ENCODE measurements at places on chromosomes 1 and 21.

DNA sequence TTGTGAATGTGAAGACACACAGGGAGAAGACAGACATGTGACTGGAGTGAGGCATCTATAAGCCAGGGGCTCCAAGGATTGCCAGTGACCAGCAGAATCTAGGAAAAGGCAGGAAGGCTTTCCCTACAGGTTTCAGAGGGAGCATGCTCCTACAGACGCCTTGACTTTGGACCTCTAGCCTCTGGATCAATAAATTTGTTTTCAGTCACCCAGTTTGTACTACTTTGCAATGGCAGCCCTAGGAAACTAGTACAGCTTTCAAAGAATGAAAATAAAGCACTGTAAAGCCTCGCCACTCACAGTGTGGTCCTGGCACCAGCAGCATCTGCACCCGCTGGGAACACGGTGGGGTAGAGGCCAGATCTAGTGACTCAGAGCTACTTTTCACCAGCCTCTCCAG lies 510.0 kb downstream of the LTN1 start:
- no peak for DNase-seq

DNA sequence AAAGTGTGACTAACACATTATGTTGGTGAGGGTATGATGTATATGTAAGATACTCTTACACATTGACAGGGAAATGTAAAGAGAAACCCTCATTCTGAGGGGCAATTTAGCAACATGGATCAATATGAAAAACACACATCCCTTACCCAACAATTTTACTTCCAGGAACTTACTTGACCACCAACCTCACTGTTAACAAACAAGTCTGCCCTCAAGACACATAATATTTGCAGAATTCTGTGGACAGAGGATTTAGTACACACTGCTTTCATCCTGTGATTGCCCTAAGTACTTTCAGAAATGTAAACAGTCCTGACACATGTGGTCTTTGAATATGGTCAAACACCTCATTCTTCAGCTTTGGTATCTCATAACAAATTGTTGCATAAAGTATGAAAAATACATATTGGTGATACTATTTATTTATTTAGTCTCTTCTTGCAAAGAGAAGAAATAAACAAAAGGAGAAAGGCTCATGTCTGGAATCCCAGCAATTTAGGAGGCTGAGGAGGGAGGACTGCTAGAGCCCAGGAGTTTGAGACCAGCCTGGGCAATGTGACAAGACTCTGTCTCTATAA lies 6.9 kb downstream of the USP48 start:
- DNase-seq, result no peak

DNA sequence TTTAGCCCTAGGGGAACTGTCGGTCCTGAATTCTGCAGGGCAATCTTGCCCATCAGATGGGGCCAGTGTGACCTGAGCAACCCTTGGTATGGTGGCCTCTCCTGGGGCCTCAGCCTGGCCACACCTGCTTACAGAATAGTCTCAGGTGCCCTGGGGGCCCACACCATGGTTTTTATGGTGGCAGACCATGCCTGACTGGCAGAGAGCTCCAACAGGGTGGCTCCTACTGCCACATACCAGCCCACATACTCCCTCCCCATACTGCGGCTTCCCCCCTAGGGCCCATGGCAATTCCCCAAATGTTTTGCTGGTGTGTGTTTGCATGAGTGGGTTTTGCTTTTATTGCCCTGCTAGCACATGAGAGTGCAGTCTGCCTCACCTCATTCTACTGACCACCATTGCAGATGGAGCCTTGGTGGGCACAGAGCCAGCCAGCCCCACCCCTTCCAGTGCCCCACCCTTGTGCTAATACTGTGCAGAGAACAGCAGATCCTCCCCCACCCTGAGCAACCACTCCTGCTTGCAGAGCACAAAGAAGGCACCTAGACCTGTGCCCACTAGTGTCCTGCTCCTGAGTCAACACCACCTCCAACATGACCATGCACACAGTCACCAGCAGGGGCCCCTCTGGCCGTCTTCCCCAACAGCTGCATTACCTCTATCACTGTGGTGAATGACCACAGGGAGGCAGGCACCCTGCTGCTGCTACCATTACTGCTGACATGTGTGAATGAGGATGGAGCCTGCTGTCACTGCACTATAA lies 86.8 kb downstream of the GDAP2 start:
- DNase-seq, result no peak

DNA sequence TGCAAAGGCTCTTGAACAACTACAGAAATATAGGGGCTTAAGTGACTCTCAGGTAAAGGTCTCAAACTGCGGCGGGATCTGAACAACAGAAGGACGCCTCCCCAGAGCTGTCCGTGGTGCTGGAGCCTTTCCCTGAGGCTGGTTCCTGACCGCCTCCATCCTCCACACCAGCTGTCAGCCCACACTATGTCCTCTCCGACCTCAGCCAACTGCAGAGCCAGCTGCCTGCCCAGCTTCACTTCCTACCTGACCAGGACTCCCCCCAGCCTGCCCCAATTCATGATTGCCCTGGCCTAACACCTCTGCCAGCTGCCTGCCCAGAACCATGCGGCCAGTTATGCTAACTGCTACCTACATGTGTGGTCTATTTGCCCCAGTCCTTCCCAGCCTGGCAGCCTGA lies 63.6 kb upstream of the ZC3H12A start:
- DNase-seq, result no peak

DNA sequence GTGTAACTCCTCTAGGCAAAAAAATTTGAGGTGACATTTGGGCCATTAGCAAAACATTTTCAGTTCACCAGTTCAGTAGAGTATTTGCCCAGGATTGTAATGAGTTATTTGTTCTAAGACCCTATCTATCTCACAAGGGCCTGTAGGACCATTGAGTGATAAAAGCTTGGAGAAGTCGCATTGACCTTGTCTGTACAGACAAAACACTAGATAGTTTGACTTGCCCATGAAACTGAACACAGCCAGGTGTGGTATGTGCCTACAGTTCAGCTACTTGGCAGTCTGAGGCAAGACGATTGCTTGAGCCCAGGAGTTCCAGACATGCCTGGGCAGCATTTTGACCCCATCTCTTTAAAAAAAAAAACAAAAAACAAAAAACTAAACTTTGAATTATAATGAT lies 3.1 kb downstream of the ATP5IF1 start:
- DNase-seq, result no peak

- no peak for DNase-seq
These were observed 86.2 kb downstream of the SIK1 start for GRCh38 chr21:43340491-43341377.

- DNase-seq, result no peak
These were observed 213.5 kb upstream of the PTGFR start for GRCh38 chr1:78277253-78277652.

DNA sequence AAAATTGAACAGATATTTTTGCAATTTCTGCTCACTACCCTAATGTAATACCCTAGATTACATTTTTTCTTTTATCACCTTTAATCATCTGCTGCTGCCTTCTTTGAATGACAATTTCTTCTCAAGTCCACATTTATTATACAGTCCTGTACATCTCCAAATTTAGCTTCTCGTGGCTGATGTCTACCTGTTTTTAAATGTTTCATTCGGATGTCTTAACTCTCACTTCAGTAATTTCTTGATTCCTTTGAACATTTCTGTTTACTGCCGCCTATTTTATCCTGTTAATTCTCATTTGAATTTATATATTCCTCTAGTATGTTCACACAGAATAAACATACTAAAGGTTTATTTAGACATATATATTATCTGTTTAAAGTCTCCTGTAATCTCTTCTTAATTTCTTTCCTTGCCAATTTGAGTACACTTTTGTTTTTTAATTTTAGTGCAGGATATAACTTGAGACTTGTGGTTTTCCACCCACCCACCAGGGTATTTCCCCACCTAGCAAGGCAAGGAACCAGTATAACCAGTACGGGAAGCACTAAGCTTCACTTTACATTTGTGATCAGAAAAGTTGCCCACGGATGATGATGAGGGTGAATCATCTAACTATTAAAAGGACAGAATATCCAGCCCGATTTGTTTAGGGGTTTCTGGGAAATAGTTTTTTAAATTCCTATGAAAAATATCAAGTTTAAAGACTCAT lies 12.7 kb downstream of the INSL5 start:
- peak; percentile 14 for DNase-seq

DNA sequence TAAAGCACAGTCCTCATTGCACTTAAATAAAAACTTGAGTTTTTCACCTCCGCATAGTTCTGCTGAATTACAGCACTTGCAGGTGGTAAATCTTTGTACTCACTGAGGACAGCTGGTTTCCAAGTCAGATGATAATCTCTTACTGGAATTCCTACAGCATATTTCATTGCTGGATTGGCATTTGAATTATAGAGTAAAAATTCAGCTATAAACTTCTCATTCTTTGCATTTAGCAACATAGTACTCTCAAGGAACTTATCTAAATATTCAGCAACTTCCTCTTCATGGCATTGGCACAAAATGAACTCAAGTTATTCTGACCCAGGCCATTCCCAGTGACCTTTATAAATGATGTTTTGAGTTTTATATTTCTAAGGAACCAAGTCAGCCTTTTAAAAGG lies 23.4 kb downstream of the GORAB start:
- no peak for DNase-seq

DNA sequence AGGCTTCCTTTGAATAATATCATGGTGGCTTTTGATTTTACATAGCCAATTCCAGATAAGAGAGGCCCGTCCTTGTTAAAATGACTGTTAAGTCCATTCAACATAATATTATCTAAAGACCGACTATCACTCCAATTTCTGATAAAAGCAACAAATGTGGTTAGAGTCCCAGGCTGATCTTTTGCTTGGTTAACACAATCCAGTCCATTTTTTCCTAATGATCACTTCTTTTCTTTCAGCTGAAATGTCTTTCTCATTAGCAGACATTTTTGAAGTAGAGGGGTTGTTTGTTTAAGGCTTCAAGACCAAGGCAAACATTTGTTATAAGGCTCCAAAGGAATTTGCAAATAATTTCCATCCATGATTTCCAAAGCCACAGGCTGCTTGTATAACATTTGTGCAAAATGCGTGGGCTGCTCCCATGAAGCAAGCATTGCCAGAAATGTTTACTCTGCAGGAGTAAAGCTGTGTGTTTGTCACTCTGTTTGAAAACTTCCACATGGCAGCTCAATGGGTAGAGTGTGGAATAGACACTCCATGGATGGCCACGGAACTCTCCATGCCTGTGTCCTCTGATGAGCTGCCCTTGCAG lies 111.5 kb downstream of the PSMG1 start:
- DNase-seq, result no peak

DNA sequence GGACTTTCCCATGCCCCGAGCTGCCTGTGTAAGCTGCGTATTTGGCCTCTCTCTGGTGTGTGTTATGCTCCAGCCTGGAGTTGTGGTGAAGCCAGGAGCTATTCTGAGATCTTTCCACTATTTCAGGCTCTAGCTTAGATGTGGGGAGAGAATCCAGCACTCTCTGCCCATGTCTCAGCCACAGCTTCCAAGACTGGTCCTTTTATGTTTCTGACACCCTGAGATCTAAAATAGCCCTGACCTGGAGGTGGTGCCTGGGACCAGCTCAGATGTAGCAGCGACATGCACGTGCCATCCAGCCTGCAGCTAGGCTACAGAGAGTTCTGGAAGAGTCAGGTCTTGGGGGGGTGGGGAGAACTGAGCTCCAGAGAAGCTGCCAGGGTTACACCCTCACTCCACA lies 76.5 kb downstream of the TENT5C start:
- DNase-seq, result no peak

DNA sequence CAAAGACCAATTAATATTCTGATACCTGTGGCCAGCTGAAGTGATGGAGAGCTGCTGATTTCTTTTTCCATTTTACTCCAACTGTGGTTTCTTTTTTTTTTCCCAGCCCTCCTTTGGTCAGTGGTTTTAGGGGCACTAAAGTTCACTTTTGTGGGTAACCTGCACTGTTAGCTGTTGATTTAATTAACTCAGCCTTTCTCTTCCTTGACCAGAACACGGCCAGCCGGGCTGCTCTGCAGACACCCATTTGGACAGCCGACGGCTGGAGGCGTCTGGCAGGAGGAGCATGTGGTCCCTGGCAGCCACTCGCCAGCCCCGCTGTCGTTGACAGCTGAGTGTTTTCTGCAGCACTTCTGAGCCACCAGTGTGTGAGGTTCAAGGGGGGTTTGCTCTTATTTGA lies 136.2 kb upstream of the RUNX3 start:
- DNase-seq, result no peak

All from activated CD8-positive, alpha-beta memory T cell treated with anti-CD3 and anti-CD28 coated beads for 4 hours (primary cell).